ENCODE measurements at places on chromosomes 11 and 22.

GRCh38 chr11:58060939-58061672, 30.4 kb downstream of the OR6Q1 start:
- no peak for DNase-seq

- DNase-seq, result no peak
Measured at GRCh38 chr22:44098021-44098739, 74.1 kb downstream of the PARVB start.

DNA sequence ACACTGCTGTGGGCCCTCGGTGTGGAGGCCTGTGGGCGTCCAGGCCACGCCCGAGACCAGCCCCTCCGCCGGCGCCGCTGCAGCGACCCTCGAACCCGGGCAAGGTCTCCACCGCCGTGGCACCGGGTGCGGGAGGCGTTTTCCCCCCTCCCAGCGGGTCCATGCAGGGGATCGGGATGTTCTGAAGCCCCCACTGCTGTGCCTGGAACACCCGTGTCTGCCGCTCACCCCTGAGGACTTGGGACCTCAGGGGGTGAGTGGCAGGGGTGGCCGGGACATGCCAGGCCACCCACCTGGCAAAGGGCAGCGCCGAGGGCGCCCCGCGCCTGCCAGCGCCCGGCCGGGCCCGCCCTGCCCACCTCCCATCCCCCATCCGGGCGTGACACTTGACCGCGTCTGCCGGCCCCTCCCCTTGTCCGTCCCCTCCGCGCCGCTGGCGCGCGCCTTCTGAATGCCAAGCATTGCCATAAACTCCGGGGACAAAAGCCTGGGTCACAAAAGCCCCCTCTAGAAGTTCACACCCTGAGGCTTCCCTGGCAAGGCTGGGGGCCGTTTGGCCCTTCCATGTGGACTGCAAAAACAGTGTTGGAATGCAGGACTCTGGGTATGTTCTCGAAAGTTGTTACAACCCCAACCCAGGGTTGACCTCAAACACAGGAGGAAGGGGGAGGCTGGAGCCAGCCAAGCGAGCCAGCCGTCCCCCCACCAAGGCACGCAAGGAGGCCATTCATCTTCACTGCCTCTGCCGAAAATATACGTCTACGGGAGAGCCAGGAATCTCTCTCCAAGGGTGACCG, 819 bp upstream of the KCNQ1OT1 start:
- DNase-seq, result no peak

GRCh38 chr22:41587347-41587723, 2.3 kb downstream of the PMM1 start:
- no peak for DNase-seq

DNA sequence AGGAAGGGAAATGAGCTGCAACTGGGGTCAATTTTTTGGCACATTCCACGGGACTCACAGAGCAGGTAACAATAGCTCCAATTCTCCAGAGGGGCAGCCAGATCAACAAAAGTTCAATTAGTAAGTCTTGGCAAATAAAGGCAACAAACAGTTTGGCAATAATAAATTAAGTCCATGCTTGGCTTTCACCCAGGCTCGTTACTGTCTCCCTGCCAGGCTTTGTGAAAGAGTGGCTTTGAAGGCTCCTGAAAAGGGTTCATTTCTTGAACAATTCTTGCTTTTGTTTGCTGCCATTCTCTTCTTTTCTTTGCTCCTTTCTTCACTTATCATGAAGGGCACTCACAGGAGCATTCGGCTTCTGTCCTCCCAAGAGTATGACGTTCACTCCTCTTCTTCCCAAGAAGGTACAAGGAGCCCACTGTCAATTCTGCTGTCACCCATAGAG, 123.3 kb downstream of the APIP start:
- no peak for DNase-seq

DNA sequence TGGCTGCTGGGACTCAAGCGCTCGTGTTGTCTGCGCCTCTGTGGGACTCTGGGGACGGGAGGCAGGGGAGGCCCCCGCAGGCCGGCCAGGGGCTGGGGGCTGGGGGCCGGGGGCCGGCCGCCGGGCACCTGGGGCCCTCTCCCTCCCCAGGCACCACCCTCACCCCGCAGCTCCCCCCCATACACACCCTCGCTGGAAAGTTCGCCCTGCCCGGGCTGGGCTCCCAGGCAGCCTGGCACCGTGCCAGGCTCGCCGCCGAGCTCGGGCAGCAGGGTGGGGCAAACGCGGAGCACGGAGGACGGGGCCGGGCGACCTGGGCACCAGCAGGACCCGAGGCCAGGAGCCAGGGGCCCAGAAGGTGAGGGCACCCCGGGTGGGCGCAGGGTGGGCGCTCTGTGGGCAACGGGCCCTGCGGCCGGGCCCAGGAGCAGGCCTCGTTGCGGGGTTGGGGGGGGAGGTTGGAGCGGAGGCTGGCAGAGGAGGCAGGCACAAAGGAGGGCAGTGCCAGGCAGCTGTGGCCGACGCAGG, 76.7 kb upstream of the WNT7B start:
- DNase-seq, result peak; percentile 73

DNA sequence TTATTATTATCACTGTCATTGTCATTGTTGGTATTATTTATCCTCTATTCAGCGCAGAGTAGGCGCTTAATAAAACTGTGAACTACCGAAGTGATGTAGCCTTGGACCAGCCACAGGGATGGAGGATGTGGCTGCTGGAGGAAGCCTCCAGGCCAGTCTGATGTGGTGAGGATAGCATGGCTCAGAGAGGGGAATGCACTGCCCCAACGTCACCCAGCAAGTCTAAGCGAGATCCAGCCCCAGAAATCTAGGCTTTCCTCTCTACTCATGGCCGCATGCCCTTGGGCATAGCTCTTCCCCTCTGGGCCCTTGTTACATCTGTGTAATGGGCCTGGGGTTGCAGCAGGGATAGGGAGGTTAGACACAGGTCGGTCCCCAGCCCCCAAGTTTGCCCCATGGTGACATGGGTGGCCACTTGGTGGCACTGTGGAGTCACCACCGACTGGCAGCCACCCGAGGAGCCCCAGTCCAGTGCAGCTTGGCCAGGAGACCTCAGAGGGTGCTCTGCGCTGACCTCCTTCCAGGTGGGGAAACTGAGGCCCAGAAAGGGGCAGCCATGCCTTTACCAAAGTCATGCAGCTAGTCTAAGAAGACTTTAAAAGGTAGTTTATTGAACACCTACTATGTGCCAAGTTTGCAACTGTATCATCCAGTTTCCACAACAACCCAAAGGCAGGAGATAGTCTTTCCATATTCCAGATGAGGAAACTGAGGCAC, 395.7 kb downstream of the MN1 start:
- DNase-seq, result no peak

DNA sequence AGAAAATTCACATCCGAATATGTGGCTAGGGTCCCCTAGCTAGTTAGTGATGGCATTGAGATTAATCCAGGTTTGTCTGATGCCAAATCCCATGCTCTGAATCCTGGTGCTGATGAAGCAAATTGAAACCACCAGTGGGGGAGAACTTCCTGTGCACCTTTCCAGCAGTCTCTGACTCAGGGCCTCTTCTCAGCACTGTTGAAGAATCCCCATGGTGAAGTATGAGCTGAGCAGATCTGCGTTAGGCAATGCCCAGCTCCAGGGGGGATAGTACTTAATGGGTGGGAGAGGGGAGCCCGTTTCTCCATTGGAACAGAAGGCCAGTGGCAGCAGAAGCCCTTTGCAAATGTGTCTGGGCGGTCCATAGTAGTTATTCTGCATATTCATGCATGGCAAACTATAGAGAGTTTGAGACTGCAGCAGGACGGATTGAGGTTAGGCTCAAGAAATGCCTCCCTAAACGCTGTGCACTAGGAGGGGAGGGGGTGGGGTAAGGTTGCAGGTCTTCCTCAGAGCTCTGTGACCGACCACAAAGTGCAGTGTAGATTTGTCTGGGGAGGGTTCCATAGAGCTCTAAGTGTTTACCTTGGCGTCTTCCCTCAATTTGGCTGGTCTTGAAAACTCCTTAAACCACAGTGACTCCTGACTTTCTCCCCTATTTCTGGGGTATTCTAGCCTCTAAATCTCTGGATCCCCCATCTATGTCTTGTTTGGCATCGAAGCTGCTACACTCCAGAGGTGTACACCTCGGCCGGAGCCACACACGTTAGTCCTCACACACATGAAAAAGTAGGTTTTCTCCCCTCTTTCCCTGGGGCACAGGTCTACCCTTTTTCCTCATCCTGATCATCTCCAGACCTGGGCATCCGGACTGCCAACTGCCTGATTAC, 4.8 kb downstream of the POU2F3 start:
- DNase-seq, result no peak

DNA sequence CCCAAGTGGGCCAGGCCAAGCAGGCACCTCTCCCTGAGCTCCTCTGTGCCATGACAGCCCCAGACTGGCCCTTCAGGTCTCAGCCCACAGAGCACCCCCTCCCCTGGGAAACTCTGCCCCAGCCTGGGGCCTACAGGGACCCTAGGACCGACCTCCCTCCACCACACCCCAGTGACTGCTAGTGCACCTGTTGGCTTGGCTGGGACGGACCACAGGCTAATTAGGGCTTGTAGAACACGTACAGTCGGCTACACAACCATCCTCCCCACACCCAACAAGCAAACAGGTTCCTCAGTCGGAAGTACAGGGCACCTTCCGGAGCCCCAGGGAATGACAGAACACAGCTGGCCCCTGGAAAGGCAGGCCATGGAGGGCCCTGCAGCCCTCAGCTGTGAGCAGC, 4.3 kb downstream of the SBF1 start:
- no peak for DNase-seq

- no peak for DNase-seq
Measured at GRCh38 chr11:130890039-130890745, 26.1 kb downstream of the SNX19 start.

- no peak for DNase-seq
Measured at GRCh38 chr11:13038366-13038765, 29.2 kb downstream of the RASSF10 start.
